ENCODE measurements at places on chromosomes 2 and 18.

GRCh38 chr2:176188774-176189680 lies 559 bp downstream of the HOXD1 start:
- DNase-seq, result no peak

DNA sequence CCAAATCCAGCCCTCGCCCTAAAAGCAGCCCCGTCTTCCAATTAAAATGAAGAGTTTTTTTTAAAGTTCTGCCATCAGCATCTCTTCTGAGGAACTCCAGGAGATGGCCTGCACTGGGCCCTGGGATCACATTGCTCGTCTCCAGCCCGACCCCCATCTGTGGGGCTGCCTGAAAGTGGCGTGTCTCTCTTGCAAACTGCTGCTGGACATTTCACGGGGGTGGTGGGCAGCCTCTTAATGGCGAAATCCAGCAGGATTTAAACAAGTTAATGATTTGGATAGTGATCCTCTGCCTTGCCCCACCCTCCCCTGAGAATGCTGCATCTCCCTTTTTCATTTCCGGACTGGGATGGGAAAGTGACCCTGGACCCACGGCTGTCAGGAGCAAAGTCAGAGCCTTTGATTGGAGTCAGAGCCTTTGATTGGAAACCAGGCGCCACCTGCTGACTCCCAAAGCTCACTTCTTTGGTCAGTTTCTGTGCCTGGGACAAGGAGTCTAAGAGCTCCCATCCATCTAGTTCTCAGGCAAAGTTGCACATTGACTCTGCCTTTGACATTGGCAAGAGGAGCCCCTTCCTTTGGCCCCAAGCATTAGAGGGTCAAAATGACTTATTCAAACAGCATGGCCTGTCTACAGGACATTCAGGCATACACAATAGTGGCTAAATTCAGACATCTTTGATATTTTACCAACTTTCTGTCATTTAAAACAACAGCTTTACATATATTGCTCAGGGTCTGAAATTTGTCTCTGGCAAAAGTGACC lies 155.2 kb downstream of the SH3BP4 start:
- peak; percentile 25 for DNase-seq

DNA sequence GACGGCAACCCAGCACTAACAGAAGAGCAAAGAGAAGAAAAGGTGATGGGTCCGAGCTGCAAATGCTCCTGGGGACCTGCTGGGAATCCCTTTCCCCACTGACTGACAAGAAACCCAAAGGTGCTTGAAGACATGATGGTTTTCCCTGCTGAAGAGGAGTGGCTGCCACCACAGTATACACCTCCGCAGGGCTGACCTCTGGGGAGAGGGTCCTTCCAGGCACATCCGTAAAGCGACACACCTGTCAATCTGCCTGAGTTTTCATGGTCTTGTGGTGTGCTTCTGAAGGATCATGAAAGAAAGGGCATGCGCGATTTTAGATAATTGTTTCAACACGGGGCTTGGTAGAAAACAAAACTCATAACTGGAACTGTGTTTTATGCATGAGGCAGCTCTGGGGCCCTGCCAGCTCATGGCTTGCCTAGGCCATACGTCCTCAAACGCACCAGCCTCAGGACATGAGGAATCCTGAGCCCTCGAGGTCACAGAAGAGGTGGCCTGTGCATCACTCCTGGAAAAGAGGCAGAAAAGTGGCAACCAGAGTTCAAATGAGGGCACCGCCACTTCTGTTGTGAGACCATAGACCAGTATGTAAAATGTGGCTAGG lies 51.8 kb downstream of the SERTAD2 start:
- DNase-seq, result no peak

DNA sequence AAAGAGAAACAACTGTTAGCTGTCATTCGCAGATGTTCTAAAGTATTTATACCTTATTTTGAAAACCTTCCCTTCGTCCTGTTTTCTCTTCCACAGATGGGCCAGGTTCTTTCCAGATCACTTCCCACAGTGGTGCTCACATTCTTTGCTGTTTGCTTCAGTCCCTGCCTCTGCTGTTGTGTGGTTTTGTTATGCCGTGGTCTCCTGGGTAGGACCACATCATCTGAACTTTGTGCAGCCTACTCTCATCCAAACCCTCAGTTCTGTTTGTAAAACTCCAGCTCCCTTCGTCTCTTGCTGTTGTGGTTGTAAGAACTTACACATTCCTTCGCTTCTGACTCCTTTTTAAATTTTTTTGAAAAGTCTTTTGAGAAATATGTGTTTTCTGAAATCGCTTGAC lies 38.1 kb downstream of the ZNF236 start:
- DNase-seq, result no peak
